ENCODE measurements at places on chromosomes 1 and 21.

DNA sequence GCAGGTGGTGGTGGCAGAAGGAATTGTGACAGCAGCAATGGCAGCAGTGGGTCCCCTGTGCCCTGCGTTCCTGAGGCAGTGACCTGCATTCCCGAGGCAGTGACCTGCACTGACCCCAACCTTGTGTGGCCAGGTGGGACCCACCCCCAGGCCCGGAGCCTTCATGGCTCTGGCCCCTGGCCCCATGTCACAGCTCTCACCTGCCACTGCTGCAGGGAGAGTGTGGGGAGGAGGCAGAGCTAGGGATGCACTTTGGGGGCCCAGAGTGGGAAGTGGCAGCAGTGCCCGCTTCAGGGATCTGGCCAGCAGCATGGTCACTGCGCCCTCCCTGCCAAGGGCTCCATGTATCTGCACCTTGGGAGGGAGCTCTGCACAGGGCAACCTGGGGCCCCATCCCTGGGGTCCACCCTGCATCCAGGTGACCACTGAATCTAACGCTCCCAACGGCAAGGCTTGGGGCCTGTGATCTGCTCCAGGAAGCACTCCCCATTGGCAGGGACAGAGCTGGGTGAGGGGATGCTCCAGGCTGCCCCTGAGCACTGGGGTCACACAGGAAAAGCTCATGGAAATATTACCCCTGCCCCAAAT lies 618.6 kb downstream of the RWDD3 start:
- no peak for DNase-seq

DNA sequence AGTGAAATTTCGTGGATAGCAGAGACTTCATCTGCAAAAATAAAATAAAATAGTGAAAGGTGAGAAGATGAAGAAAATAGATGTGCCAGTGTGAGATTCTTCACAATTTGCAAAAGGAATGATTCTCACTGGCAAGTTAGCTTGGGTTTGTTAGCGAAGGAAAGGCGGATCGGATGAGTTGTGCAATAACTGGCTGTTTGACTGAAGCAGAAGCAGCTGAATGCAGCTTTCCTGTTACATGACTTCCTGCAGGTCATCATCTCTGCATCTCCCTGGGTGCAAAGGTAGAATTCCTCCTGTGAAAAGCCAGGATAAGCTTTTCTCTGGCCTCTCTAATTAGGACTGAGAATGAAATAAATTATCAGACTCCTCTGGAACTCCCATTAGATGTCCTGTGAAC lies 263.1 kb upstream of the CHRM3 start:
- DNase-seq: no peak

GRCh38 chr1:159867664-159868026 lies 5.2 kb upstream of the VSIG8 start:
- DNase-seq: no peak

DNA sequence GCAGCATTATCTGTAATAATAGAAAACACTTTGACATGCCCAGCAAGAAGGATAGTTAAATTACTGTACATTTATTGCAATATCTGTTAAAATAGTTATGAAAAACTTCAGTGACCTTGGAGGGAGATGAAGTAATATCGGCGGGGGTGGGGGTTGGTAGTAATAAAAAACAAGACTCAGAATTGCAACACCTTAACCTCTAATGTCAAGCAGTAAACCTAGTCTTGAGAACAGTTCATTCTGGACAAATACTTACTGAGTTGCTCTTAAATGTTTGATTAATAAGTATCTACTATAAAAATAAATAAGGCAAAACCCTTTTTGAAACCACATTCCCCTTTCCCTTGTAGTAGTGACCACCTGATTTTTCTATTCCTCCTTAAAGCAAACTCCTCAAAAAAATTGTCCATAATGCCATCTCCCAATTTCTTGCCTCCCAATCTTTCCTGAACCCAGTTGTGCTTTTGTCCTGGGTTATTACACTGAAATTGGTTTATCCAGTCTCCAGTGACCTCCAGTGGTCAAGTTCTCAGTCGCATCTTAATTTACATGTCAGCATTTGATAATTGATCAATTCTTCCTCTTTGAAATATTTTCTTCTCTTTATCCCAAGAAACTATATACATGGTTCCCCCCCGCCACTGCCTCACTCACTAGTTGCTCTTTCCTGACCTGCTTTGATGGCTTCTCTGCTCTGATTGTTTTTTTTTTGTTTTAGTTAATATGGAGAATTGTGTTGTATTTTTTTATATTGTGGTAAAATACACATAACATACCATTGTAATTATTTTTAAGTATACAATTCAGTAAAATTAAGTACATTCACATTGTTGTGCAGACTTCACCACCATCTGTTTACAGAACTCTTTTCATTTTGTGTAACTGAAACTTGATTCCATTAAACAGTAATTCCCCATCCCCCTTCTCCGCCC lies 36.8 kb downstream of the RAP1A start:
- peak; percentile 31 for DNase-seq

DNA sequence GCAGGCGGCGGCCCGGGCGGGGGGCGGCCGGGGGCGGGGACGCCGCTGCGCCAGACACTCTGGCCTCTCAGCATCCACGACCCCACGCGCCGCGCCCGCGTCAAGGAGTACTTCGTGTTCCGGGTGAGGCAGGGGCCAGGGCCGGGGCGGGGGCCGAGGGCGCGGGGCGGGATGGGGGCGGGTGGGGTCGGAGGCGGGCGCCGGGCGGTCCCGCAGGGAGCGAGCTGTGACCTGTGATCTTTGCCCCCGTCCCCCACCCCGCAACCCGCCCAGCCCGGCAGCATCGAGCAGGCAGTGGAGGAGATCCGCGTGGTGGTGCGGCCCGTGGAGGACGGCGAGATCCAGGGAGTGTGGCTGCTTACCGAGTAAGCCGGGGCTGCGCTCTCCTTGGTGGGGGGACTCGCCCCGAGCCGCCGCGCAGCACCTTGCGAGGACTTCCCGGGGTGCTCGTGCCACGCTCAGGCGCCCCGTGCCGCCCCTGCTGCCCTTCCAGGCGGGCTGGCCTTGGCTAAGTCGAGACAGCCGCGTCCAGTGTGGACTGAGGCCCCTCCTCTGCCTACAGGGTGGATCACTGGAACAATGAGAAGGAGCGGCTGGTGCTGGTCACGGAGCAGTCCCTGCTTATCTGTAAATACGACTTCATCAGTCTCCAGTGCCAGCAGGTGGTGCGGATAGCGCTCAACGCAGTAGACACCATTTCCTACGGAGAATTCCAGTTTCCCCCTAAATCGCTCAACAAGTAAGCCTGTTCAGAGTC lies 514 bp downstream of the TPRG1L start:
- DNase-seq: no peak

- no peak for DNase-seq
Measured at GRCh38 chr1:49229555-49229954, 452.9 kb upstream of the BEND5 start.

DNA sequence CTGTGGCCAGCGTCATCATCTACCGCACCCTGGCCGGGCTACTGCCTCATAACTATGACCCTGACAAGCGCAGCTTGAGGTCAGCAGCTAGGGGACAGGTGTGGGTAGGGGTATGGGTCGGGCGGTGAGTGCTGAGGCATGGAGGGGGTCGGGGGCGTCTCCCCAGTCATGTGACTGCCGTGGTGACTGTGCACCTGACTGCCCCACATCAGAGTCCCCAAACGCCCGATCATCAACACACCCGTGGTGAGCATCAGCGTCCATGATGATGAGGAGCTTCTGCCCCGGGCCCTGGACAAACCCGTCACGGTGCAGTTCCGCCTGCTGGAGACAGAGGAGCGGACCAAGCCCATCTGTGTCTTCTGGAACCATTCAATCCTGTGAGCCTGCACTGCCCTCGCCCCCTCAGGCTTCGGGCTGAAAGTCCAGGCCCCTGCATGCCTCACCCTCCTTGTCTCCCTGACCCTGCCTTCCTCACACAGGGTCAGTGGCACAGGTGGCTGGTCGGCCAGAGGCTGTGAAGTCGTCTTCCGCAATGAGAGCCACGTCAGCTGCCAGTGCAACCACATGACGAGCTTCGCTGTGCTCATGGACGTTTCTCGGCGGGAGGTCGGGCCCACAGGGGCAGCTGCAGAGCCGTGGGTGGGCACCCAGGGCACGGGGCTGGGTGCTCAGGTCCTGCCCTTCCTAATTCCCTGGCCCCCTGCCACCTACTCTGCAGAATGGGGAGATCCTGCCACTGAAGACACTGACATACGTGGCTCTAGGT lies 13.5 kb downstream of the PSRC1 start:
- no peak for DNase-seq

DNA sequence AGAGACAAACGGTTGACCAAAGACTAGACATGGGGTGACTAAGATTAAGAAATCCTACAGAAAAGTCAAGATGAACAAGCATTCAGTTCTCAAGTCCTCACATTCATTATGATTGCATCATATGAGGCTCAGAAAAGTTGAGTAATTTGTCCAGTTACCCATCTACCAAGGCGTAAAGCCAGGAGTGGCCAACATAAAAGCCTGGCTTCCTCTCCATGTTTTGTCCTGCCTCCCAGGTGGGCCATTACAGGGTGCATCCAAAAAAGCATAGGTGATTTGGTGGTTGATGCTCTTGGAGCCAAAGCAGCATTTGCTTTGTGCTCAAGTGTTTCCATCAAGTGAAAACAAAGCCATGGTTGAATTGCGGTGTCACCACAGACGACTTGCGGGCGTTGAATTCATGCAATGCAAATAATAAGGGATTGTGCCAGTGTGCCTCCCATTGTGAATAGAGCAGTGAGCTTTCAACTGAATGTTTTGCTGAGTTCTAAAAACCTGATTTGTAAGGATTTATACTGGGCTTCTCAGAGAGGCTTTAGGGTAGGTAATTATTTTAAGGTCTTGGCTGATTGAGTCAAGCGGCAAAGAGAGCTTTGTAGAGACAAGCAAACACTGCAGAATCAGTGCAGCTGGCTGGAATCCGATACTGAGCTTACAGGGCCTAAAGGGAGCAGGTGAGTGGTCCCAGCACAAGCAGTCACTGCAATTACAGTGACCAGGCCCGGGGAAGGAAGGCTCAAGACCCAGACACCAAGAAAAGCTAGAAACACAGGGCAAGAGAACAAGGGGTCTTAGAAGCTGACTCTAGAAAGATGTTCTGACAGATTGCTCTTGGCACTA lies 54.1 kb downstream of the KCNJ15 start:
- DNase-seq: peak; percentile 76

- DNase-seq: no peak
Measured at GRCh38 chr1:23111600-23112535, 56.8 kb downstream of the LUZP1 start.

GRCh38 chr1:31588751-31589515 lies 12.6 kb downstream of the TINAGL1 start:
- no peak for DNase-seq

DNA sequence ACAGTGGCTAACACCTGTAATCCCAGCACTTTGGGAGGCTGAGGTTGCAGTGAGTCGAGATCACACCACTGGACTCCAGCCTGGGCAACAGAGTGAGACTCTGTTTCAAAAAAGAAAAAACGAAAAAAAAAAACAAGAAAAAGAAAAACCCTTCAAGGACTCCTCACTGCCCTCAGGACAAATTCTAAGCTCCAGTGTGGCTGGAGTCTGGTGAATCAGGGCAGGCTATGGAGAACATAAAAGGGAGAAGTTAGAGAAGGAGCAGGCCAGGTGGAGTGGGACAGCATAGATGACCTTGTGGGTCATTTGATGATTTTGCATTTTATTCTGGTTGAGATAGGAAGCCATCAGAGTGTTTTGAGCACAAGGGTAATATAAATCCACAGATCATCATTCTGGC lies 12.5 kb upstream of the UAP1 start:
- no peak for DNase-seq

- DNase-seq: no peak
Measured at GRCh38 chr1:167121375-167122120, 27.7 kb downstream of the STYXL2 start.

DNA sequence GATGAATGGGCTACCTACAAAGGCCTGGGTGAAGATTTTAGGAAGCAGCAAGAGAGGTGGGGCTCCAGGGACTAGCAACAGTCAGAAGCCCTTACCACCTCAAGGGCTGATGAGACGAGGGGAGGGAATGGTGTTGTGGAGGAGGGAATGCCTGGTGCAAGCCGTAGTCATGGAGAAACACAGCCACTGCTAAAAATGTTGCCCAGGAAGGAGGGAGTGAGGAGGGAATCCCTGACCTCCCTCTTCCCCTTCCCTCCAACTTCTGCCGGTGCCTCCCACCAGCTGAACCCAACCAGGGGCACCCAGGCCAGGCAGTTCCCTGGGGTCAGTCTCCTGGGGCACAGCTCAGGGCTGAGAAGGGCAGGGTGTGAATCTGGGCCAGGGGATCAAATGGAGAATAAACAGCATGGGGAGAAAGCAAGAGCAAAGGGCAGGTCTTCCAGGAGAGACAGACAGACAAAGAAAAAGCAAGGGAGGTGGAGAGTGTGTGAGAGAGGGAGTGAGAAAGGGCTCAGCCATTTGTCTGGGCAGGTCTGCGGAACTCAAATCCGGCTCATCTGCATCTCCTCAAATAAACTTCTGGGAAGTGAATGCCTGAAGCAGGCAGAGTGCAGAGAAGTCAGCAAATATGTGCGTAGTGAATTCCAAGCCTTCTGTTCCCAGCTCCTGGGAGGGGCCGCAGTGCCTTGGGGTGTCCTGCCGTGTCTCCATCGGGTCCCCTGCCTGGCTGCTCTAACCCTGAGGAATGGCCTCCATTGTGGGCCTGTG lies 27.1 kb upstream of the POU3F1 start:
- no peak for DNase-seq

- no peak for DNase-seq
Measured at GRCh38 chr1:76668046-76668445, 199.2 kb upstream of the ST6GALNAC5 start.

GRCh38 chr1:145879775-145880174 lies 5.9 kb downstream of the ANKRD35 start:
- DNase-seq: no peak

DNA sequence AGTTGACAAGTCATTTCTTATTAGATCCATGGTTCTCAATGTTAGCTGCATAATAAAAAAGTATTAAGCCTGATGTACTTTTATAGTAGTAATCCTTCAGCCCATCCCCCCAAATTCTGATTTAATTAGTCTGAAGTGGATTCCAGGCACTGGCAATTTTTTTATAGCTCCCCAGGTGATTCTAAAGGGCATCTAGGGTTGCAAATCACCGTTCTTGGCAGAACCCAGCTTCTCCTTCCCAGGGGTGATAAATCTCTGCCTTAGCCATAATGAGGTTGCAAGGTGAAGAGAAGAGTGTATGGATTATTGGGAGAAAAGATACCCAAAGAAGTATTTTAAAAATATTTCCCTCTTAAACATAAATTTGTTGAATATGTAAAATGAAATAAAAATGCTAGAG lies 43.0 kb upstream of the RXRG start:
- DNase-seq: no peak

GRCh38 chr1:89987159-89987819 lies 7.6 kb upstream of the ZNF326 start:
- DNase-seq: peak; percentile 49

- DNase-seq: no peak
Measured at GRCh38 chr21:19197950-19198349, 794.4 kb upstream of the TMPRSS15 start.

All from AG09309 (cell line).